Aorta (tissue), 5 donors: ENCODE measurements at places on chromosomes 6 and 20. TPM values are rescaled to one million over a fixed set of nuclear protein-coding genes. Genes with fewer than 3 reads are reported as not detected.

DNA sequence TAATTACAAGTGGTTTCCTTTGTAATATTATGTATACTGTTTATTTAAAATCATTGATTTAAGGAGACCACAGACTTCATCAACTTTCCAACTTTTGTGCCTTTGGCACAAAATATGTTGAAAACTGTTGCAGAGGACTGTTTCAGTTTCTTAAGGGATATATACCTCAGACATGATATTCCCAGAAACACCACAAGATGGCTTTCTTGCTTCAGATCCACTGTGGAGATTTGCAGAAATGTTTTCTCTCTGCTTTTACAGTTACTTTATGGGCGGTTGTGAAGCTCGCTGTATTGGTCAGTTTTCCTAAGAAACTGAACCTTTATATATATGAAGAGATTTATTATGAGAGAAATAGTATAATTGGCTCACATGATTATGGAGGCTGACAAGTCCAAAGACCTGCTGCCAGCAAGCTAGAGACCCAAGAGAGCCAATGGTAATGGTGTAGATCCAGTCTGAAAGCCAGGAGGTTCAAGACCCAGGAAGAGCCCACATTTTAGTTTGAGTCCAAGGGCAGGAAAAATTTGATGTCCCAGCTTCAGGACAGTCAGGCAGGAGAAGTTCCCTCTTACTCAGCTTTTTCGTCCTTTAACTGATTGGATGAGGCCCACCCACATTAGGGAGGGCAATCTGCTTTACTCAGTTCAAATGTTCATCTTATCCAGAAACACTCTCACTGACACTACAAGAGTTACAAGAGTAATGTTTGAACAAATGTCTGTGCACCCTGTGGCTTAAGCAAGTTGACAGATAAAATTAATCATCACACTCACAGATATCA, 12.8 kb downstream of the ME1 start:
- no peak for DNase-seq

GRCh38 chr20:1782181-1782580, 113.0 kb upstream of the SIRPA start:
- no peak for DNase-seq

DNA sequence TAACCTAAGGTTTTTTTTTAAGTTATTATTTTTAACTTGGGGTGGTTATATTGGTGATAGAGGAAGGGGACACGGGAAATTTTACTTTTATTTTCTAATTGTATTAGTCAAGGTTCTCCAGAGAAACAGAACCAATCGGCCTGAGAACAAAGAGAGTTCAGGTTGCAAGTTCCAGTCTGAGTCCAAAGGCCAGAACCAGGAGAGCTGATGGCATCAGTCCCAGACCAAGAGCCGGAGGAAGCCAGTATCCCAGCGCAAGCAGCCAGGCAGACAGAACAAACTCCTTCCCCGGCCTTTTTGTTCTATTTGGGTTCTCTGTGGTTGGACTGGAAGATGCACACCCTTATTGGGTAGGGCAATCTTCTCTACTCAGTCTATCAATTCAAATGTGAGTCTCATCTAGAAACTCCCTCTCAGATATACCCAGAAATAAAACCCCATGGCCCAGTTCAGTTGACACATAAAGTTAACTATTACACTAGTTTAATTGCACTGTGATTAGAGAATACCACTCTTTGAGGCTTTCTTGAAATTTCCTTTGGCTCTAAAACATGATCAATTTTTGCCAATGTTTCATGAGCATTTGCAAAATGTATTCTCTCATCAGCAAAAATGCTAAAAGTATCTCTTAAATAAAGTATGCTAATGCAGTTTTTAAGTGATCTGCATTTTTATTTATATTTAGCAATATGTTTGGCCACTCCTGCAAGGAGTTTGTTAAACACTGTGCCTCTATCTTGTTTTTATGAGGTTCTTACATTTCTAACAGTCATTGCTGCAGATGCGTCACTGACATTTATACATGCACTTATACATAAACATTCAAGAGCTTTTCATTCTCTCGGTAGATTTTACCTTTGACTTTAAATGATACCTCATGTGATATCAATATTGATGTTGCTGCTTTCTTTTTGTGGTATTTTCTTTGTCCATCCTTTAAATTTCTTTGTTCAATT, 103.2 kb upstream of the SSTR4 start:
- no peak for DNase-seq

DNA sequence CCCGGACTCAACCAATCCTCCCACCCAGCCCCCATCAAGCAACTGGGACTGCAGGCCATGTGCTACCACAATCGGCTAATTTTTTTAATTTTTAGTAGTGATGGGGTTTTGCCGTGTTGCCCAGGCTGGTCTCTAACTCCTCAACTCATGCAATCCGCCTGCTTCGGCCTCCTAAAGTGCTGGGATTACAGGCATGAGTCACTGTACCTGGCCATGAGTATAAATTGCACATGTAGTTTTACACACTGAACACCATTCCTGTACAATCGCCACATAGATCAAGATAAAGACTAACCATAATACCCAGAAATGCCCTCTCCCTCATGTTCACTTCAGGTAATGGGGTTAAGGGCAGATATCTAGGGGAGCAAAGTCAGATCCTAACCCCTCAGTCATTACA, 26.4 kb downstream of the TRPC4AP start:
- DNase-seq, result no peak

GRCh38 chr6:5637714-5638113, 369.0 kb downstream of the NRN1 start:
- no peak for DNase-seq

- DNase-seq, result peak; percentile 72
These were observed 24.6 kb downstream of the MYLK4 start for GRCh38 chr6:2725999-2726567.

GRCh38 chr6:160767647-160768019, 65.6 kb downstream of the PLG start:
- DNase-seq, result no peak

GRCh38 chr6:27812078-27812804, 100.0 kb downstream of the OR2B2 start:
- DNase-seq, result no peak

DNA sequence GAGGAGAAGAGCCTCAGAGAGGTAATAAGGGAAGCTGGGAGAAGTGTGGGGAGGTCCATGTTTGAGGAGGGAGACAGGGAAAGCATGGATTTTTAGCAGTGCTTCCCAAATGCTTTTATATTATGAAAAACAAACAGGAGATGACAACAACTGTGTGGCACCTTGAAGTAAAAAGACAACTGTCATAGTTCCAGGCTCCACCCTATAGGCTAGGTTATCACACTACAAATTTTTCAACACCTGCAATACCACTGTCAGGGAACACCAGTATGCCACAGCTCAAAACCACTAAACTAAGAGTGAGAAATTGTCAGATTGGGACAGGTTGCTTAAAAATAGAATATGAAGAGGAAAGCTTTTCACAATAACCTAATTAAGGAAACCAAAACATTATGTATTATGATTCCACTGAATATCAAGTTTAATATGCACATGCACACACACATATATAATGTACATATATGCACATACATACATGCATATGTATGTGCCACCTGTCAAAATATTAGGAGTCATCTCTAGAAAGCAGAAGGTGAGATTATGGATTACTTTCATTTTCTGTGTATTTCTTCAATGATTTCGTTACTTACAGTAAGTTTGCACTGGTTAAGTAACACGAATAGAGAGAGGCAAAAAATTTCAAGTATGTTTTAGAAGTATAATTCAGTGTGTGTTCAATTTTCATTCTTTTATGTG, 261.2 kb downstream of the PTPRK start:
- DNase-seq, result no peak

- no peak for DNase-seq
These were observed 106.3 kb downstream of the ZDHHC14 start for GRCh38 chr6:157487110-157487773.

DNA sequence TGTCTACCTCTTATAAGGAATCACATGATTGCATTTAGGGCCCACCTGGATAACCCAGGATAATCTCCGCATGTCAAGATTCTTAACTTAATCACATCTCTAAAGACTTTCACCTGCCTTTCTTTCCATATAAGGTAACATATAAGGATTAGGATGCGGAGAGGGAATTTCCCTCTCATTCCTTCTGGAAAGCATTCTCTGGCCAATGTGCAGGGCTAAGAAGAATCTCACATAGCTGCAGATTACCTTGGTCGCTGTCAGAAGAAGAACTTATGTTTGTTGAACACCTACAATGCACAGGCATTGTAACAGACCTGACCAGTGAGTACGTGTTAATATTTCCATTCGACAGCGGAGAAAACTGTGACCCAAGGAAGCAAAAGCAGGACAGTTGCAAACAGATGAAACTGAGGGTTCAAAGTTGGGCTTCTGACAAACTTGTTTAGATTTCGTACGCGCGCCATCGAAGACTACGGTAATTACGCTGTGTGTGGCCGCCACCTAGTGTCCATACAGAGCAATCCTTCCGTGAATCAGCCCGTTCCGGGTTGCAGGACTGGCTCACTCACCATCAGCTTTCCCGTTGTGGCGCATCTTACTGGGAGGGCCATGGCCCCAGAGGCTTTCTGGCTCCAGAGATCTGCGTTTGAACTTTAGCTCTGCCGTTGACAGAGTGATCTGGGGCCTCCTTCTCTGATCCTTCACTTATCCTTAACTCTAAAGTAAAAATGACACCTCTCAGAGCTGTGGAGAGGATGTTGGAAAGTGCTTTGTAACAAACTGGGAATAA, 9.5 kb downstream of the C20orf202 start:
- peak; percentile 85 for DNase-seq

- no peak for DNase-seq
These were observed 652.5 kb upstream of the EPHA7 start for GRCh38 chr6:94071835-94072234.

DNA sequence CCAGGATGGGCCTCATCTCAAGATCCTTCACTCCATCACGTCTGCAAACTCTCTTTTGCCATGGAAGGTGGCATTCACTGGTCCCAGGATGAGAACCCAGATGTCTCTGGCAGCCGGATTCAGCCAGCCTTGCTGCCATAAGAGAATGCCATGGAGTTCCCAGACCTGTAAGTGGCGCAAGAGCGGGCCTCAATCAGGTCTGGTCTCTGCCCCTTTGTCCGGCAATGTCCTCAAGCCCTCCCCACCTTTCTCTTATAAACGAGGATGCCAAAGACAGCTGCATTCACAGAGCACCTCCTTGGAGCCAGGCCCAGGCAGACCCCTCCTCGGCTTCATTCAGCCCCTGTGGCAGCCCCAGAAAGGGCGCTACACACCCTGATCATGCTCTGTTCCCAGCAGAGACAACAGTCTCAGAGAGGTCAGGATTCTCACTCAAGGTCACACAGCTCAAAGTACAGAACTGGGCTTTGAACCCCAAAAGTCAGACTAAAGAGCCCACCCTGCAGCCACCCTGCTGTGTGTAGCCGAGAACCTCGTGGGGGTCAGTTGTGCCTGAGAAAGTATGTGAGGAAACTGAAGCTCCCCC, 263.7 kb downstream of the TAF4 start:
- DNase-seq, result peak; percentile 3

- DNase-seq, result no peak
These were observed 644 bp downstream of the KIZ start for GRCh38 chr20:21126581-21126870.

GRCh38 chr6:107328081-107328480, 131.3 kb downstream of the PDSS2 start:
- DNase-seq, result no peak

DNA sequence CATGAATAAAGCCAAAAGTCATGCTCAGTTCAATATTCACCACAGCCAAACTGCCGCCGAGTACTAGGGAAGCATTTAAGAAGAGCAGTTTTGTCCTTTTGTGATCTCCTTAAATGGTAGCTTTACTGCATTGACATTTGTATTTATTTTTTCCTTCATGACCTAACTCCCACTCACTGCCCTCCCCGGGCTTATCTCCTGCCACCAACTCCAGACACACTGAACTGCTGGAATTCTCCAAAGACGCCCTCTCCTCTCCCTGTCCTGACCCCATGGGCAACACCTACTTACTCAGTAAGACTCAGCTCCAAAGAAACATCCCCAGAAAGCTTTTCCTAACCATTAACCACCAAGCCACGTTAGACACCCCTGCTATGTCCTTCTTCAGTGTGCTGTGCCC, 48.5 kb upstream of the CNKSR3 start:
- no peak for DNase-seq

DNA sequence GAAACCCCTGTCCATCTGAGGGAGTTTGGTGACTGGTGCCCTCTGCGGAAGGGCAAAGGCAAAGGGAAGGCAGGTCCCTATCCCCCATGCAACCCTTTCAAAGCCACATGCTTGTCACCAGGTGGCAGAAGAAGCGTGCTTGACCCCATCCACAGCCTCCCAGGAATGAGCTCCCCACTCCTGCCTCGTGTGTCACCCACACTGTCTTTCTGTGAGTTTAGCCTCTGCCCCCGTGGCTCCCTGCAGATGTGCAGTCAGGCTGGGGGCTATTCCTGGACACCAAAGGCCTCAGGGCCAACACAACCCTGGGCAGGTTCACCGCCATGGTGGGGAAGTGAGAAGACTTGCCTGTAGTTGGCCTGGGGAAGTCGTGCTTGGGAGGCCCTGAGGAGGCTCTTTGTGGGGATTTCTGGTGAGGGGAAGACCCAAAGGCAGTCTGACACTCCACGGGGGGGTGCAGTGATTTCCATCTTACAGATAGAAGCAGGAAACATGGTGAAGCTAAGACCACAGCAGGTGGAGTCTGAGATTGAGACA, 16.6 kb upstream of the PCMTD2 start:
- DNase-seq, result peak; percentile 62

- DNase-seq, result peak; percentile 74
These were observed 179.3 kb downstream of the MTHFD1L start for GRCh38 chr6:151044465-151045441.

DNA sequence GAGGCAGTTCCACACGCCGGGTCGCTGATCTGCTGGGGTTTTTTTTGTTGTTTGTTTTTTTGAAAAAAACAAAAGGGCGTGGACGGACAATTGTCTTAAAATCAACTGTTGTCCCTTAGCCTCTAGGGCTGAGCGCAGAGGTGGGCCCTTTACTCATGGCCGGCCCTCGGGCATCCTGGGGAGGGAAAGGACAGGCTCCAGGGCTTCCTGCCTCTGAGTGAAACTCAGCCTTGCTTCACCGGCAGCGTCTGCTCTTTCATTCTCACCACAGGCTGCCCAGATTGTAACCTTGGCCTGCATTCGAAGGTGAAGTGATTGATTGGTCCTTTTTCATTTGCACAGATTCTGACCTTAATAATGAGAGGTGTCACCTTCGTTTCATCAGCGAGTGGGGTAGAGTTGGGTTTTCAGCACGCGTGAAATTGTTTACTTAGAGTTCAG, 797 bp downstream of the SMIM13 start:
- peak; percentile 78 for DNase-seq

COL10A1 gene
- total RNA-seq, result not detected

MAS1 gene
- 0.12 TPM for total RNA-seq

LSM14B gene
- total RNA-seq, result 25.0 TPM

HSPA1L gene
- total RNA-seq, result 1.9 TPM

AHI1 gene
- 65.5 TPM for total RNA-seq

CCDC170 gene
- total RNA-seq, result 5.4 TPM
